ENCODE measurements at places on chromosomes 7 and 10.

GRCh38 chr7:33612442-33612841 lies 292.9 kb upstream of the BMPER start:
- no peak for DNase-seq

- DNase-seq, result no peak
These were observed 226.9 kb downstream of the ABCA13 start for GRCh38 chr7:48398191-48398590.

- DNase-seq, result no peak
These were observed 84.6 kb upstream of the UNC5B start for GRCh38 chr10:71127773-71128172.

DNA sequence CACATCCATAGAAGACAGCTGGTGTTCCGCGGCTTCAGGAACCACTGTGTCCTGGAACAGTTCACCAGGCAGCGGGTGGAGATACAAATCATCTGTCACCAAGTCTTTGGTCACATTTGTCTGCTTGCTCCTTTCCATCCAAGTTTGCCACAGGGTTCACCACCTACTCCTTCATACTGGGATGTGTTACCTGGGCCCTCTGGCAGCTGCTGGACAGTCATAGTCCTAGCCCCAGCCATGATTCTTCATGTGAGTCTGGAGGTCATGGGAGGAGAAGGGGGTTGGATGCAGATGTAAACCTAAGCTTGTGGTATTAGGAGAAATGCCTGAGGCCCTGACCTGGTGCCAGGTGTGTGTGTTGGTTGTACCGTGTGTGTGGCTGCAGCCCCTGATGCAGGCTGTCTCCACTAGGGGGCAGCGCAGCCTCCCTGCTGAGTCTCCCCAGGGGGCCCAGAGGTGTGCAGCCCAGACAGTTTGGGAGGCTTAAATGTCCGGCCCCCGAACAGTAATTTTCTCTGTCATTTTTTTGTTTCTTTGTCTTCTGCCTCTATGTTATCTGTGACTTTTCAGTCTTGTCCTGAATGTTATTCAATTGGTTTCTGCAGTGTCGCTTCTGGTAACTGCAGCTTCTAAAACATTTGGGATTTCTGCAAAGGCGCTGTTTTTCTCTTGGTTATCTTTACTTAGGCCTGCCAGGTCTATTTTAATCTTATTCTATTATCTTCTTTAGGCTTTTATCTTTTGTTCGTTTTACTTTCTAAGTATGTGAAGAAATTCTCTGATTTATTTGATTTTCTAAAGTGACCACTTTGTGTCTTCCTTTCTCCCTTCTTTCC lies 14.8 kb downstream of the NPS start:
- DNase-seq, result peak; percentile 4

All from HL-60 (cell line).